ENCODE measurements at places on chromosomes 16 and 17. TPM values are rescaled to one million over a fixed set of nuclear protein-coding genes. Genes with fewer than 3 reads are reported as not detected.

- no peak for DNase-seq
Measured at GRCh38 chr17:83086199-83086880, 6.9 kb downstream of the METRNL start.

- DNase-seq: peak; percentile 27
Measured at GRCh38 chr17:76537578-76538280, at the start of gene CYGB. Gene CYGB, minus strand, starts transcription at chr17:76537709. Its CDS starts 167 bp downstream, at chr17:76537542.

Gene BCKDK
- 39.5 TPM for total RNA-seq

- DNase-seq: peak; percentile 58
Measured at GRCh38 chr16:65125871-65126270, 4.0 kb upstream of the CDH11 start.

DNA sequence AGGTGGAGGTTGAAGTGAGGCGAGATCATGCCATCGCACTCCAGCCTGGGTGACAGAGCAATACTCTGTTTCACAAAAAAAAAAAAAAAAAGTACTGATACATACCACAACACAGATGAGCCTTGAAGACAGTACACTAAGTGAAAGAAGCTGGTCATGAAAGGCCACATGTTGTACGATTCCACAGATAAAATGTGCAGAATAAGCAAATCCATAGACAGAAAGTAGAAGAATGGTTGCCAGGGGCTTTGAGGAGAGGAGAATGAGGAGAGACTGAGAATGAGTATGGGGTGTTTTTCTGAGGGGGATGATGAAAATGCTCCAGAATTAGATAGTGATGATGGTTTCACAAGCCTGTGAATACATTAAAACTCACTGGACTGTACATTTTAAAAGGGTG lies 155.6 kb upstream of the PSMD7 start:
- DNase-seq: no peak

DNA sequence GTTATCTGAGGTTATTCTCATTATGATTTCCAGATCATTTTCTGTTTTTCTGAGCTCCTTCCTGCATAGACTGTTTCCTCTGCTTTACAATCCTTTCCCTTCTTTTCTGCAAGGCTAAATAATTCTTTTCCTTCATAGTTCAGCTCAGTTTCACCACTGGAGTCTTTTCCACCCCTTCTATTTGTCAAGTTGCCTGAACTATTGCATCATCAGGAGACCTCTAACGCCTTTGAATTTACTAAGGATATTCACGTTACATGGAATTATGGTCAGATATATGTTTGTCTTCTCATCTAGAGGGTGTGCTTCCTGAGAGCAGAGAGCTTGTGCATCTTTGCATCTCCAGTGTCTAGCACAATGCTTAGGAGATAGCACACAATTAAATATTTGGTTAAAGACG lies 140.4 kb upstream of the CA10 start:
- DNase-seq: no peak

Gene GP1BA
- not detected for total RNA-seq

DNA sequence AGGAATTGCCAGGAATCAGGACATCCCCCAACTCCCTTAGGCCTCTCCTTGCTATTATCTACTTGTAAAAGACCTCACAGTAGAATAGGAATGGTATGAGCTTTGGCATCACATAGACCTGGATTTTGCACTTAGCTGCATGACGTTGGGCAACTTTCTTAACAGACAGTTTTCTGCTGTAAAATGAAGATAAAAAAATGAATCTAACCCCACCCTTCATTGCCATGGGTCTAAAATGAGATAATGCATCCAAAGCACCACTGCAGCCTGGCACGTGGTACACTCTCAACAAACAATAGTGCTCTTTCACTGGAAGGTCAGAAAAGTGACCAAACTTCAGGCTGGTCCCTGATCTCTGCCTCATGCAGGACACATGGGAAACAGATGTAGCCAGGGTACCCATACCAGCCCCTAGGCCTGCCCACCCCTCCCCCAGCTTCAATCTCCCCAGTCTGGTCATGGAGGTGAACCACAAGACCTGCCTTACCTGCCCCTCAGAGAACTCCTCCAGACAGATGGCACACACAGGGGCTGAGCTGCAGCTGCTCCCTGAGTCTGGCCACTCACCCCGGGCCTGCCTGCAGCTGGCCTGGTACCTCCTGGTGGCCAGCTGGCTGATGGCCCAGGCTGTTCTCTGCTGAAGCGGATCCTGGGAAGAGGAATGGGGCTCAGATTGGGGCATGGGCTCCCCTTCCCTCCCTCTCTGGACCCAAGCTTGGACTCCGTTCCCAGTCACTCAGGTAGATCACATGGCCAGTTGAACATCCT lies 8.5 kb upstream of the SUPT4H1 start:
- DNase-seq: no peak

Gene SYT17
- under 0.01 TPM for total RNA-seq

DNA sequence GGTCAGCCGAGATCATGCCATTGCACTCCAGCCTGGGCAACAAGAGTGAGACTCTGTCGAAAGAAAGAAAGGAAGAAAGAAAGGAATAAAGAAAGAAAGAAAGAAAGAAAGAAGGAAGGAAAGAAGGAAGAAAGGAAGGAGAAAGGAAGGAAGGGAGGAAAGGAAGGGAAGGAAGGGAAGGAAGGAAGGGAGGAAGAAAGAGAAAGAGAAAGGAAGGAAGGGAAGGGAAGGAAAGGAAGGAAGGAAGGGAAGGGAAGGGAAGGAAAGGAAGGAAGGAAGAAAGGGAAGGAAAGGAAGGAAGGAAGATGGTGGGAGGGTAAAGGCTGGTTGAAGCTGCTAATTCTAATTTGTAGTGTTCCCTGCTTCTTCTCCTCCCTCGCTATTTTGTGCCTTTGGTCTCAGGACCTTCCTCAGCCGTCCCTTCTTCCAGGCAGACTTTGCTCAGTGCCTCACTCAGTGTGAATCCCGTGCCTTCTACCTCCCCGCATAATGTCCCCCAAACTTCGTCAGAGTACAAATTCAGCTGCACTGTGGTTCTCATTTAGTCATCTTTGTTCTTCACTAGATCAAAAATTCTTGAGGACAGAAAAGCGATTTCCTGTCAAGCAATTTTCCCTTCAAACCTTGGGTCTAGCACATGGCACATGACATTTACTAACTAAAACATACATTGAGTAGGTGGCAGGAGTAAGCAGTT lies 31.1 kb upstream of the PAFAH1B1 start:
- no peak for DNase-seq

Gene PYY
- total RNA-seq: not detected

Gene HBA1
- total RNA-seq: not detected

All from fibroblast of the aortic adventitia (primary cell).